Left colon (tissue), 2 donors: ENCODE measurements at places on chromosomes 5 and 9. TPM values are rescaled to one million over a fixed set of nuclear protein-coding genes. Genes with fewer than 3 reads are reported as not detected.

Gene C9orf43
- 0.21 TPM for total RNA-seq

Gene WDR38
- total RNA-seq = not detected

Gene TAF11L13
- not detected for total RNA-seq

Gene PRRT1B
- 4.1 TPM for total RNA-seq

Gene POLE3
- 23.3 TPM for total RNA-seq

Gene PCDHA13
- total RNA-seq = not detected

Gene SMIM33
- total RNA-seq = 3.7 TPM

GRCh38 chr5:112276991-112277390 lies 142.1 kb downstream of the EPB41L4A start:
- DNase-seq = no peak

GRCh38 chr9:20252778-20253177 lies 369.5 kb downstream of the MLLT3 start:
- DNase-seq = no peak

DNA sequence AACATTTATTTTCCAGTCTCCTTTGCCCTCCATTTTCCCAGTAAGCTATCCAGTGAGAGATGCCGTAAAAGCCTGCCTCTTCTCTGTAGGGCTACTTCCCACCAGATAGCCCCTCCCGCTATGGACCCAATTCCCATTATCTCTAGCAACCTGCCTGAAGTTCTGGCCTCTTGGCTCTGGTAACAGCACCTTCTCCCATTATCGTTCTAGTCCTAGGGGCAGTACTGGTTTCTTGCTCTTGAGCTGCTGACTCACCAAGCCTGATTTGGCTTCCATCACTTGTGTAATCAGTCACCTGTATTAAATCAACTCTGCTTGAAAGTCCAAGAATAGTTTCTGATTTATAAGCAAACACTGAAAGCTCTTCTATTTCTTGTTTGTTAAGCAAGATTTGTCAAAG lies 42.8 kb upstream of the PARP8 start:
- DNase-seq = no peak

DNA sequence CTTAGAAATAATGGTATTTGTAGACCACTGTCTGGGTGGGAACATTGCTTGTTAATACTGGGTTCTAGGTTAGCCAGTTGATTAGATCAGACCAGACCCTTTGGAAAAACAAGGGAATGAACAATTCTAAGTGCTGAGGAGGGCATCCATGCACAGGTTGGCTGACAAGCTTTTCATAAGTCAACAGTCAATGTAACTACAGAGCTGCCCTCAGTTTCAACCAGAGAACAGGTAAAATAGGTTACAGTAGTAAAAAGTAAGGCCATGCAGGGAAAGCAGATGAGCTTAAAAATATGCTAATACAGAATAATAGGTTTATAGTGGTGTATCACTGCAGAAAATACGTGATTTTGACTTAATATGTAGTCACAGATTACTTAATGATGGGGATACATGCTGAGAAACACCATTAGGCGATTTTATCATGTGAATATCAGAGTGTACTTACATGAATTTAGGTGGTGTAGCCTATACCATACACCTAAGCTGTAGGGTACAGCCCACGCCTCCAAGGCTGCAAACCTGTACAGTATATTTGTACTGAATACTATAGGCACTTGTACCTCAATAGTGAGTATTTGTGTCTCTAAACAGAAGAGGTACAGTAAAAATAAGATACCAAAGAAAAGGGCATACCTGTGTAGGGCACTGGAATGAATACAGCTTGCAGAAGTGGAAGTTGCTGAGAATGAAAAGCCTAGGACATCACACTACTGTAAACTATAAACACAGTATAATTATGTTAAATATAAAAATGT lies 6.1 kb upstream of the FGF18 start:
- no peak for DNase-seq

DNA sequence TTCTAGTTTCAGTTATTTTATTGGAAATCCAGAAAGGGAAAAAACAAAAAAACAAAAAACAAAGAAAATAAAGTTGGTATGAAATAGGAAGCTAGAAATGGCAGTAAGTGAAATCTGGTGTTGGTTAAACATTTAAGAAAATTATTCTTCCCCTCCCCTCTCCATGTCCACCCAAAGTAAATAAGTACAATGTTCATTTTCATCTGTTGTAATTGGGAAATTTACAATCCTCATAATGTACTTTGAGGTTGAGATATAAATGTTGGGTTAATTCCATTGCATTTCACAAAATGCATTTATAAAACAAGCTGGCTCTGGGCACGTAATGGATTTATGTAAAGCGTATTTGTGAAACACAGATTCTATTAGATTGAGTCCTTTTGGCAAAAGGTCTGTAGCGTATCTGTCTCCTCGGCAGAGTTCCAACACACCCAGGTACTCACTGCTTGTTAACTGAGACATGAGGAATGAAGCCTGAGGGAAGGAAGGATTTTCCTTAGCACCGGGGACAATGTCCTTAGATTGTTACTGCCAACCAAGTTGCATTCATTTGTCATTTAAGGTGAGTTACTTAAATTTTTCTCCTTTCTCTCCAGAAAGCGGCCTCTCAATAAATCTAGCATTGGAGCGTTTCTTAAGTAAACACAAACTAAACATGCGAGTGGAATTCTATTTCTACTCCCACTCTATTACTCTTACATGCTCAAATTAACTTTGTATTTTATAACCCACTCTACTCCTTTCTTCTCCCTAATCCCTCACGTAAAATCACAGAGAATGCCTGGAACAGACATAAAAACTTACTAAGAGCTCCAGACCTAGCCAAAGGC lies 912.3 kb upstream of the WWC1 start:
- peak; percentile 29 for DNase-seq

DNA sequence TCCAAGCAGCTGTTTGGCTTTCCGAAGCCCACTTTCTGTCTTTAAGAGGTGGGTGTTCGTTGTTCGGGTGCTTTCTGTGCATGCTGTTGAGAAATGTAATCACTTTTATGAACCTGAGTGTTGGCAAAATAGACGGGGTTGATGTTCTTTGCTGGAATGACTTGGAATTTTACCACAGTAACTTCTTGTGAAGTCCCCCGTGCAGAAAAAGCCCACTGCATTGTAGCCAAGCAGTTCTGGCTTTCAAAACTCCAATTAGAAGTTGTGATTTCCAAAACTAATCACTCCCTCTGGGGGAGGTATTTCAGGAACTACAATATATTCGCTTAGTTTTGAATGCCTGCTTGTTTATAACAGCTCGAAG lies 111.1 kb downstream of the PAM start:
- no peak for DNase-seq

GRCh38 chr9:111948951-111949350 lies 52.3 kb downstream of the UGCG start:
- DNase-seq = no peak

DNA sequence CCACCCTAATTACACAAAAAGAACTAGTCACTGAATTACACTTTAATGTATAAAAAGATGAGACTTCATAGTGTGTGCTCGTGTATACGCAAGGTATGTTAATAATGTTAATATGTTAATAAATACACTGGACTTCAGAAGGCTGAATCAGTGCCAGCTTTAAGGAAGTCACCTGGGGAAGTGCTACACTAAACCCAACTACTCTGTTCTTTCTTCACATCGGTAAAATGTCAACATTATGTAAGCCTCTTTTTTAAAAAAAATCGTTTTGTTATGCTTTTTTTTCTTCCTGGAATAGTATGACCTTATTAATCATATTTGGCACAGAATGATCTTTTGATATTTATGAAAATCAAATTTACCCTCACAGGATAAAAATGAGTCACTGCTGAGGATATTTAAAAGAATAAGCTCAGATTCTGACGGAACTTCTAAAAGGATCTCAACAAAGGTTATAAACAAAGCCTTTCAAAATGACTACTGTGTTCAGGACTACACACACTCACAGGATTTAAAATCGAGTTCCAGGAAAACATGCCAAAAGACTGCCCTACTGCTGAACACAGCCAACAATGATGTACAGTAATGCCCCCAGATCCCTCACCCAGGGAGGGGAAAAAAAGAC lies 75.9 kb downstream of the AUH start:
- no peak for DNase-seq

DNA sequence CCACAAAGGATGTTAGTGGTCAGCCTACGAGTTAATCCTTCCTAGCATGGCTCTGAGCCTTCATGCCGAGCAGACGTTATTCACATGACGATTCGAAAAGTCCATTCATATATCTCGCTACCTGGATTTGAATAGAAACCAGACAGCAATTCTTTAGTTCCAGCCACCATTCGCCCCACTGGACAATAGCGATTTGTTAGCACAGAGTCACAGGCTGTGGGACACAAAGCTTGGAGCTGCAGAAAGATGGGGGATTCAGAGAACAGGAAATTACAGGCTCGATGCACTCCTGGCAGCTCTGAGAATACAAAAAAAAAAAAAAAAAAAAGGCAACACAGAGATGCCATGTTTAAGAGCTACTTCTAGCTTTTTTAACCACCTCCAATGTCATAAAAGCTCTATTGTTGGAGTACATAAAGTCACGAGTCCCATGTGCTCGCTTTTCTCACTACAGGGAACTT lies 110.7 kb downstream of the NR6A1 start:
- DNase-seq = peak; percentile 30

DNA sequence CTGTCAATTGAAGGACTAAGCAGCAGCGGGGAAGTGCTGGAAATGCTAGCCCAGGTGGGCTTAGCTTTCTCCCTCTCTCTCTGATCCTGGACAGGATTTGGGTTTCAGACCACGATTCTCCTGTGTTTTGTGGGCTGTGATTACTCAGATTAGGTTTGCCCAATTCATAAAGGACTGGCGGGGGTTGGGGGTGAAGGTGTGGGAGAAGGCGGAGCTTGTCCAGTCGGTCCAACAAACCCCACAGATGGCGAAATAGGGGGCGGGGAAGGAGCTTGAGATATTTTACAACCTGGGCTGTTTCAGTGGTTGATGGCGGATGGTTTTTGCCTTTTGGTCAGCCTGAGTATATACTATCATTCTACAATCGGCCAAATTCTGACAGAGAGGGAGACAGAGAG lies 35.2 kb downstream of the PCDHAC2 start:
- DNase-seq = no peak

DNA sequence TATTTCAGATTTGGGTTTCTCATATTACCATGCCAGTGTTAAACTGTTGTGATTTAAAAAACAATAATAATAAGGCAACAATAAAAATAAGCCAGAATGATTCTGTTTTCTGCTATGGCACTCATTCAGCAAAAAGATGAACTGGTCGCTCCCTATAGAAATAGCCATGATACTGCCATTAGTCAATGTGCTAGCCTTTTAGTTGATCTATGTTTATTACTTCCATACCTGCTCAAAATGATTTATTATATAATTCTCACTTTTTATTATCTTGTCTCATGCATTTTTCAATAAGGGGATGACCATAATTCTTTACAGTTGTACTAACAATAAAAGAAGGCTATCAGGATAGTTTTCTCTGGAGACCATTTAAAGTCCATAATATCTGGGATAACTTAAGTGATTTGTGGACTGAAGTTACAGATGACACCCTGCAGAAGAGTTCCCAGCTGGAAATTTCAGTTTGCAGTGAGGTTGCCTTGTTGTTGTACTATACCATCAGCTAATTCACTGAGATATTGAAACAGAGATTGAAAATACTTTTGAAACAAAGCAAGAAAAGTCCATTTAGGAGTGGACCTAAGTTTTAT lies 334.3 kb downstream of the GABRB2 start:
- DNase-seq = no peak

DNA sequence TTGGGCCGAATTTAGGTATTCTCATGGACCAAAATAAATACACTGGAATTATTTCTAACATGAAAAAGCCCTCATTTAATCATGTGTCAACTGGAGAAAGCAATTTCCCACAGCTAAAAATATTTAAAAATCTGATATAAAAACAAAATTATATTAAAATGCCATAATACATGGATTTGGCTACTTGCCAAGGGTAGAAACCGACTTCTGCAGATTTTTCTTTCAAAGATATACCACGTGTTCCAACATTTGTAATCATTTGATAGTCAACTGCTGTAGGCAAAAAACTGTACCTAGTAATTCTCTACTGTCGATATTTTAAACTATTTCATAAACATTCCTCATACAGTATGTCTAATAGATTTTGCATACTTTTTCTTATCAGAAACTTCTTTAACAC lies 237.6 kb downstream of the FBXL17 start:
- no peak for DNase-seq

DNA sequence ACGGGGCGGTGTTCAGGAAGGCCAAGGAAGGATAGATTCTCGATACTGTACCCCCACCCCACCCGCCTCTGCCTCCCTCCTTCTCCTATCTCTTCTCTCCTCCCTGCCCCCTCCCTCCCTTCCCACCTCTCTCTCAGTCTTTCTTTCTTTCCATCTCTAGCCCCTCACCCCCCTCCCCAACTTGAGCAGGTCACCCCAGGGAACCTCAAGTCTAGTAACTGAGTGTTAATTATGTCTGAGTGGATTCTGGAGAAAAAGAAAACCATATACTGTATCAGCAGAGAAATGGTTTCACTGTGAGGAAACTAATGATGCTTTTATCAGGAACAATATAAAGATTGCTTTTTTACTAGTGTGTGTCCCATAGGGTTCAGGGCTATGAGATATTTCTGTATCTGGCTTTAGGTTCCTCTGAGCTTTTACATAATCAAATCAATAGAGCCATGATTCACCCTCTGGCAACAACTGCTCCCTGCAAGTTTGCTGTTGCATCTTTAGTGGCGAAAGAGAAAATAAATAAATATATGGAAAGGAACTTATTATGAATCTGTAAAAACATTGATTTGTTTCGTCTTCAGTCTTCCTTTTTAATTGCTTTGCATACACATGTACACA lies 639.7 kb downstream of the CCDC171 start:
- DNase-seq = no peak

- peak; percentile 60 for DNase-seq
Observed at GRCh38 chr5:126676195-126676624, 75.5 kb downstream of the PHAX start.

GRCh38 chr5:134118212-134118835 lies 3.8 kb downstream of the TCF7 start:
- no peak for DNase-seq

DNA sequence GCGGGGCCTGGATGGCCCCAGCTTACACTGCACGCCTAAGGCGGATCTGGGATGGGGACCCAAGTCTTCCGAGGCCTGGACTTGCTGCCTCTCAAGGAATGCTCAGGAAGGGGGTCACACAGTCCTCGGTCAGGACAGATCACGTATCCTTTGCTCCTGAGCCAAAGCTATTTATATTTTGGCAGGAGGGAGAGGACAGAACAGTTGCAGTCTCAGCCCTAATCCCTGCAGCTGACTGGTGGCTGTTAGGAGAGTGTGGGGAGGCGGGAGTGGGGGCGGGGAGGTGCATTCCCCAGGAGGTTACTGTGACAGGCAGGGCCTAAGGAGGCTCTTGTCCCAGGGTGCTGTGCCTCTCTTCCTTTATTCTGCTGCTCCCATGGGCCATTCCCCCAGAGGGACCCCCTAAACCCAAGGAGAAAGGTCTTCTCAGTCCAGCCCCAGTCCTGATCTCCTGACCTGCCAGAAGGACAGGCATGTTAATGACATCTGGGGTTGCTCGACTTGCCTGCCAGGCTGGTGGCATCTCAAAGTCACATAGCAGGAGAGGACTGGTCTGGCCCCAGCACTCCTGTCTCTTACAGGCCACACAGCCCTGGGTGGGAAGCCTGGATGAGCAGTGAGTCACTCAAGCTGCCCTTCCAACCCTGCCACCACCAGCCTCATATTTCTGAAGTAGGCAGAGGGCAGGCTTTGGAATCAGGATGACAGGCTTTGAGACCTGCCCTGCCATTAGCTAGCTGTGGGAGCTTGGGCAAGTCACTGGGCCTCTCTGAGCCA lies 51.9 kb downstream of the COL27A1 start:
- DNase-seq = peak; percentile 33

GRCh38 chr9:115593587-115594091 lies 475.7 kb upstream of the TNC start:
- no peak for DNase-seq
